Aorta (tissue), 5 donors: ENCODE measurements at places on chromosomes 5 and 9. TPM values are rescaled to one million over a fixed set of nuclear protein-coding genes. Genes with fewer than 3 reads are reported as not detected.
A peak's percentile ranks its signal among the peaks of the same experiment; 100 is the strongest.

The PCDHA12 gene
- polyA plus RNA-seq = 0.05 TPM

- H3K4me3 ChIP-seq = no peak overlapping the region
- no peak overlapping the region for H3K27ac ChIP-seq
- H3K27me3 ChIP-seq = no peaks in the 10 kb centered on the region
- H3K4me1 ChIP-seq = no peaks in the 10 kb centered on the region
- no peaks in the 10 kb centered on the region for H3K36me3 ChIP-seq
Observed at GRCh38 chr5:68848091-68848490, 245.7 kb upstream of the SLC30A5 start.

- peaks cover 6% of the 10 kb centered on the region for H3K4me1 ChIP-seq
- no peaks in the 10 kb centered on the region for H3K27me3 ChIP-seq
- peak overlapping the region; percentile 82 for H3K27ac ChIP-seq
Observed at GRCh38 chr5:169029037-169029436, 271.9 kb downstream of the SLIT3 start.

- no peak overlapping the region for H3K27ac ChIP-seq
- H3K4me3 ChIP-seq = no peak overlapping the region
- no peaks in the 10 kb centered on the region for H3K4me1 ChIP-seq
- no peaks in the 10 kb centered on the region for H3K36me3 ChIP-seq
- DNase-seq = peak; percentile 23
Observed at GRCh38 chr5:178555771-178556211, 34.4 kb downstream of the COL23A1 start.

GRCh38 chr5:143304836-143305475, 98.5 kb downstream of the NR3C1 start:
- H3K27ac ChIP-seq = no peak overlapping the region
- H3K4me1 ChIP-seq = no peaks in the 10 kb centered on the region
- H3K4me3 ChIP-seq = no peak overlapping the region
- H3K27me3 ChIP-seq = no peaks in the 10 kb centered on the region
- H3K36me3 ChIP-seq = no peaks in the 10 kb centered on the region

The GFPT2 gene
- 3.7 TPM for polyA plus RNA-seq

The PHAX gene
- 34.3 TPM for polyA plus RNA-seq

The PLPP7 gene
- 11.1 TPM for polyA plus RNA-seq

The CDH12 gene
- not detected for polyA plus RNA-seq

DNA sequence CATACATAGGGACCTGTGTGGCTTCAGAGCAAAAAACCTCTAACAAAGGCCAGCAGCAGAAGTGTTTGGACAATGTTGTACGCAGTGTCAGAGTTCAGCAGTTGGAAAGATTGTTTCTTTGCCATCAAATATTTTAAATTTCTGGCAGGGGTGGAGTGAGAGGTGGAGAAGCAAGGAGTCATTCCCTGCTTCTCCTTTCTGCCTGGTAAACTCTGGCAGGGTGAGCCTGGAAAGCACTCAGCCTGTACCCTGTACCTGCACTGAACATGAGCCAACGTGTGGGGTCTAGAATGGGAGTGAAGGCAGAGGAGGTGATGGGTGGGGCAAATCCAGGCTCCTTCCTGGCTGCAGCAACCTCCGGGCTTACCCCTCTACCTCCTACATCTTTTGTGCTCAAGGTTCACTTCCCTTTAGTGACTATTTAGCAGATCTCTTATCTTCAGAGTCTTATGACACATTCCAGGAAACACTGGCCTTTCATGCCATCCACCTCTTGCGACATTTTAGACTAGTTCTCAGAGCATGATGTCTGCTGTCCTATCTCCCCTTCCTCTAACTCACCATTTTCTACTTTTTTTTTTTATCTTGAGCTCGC, 445.0 kb upstream of the PIK3R1 start:
- H3K4me1 ChIP-seq = no peaks in the 10 kb centered on the region
- no peak overlapping the region for H3K4me3 ChIP-seq
- H3K36me3 ChIP-seq = no peaks in the 10 kb centered on the region

- no peak overlapping the region for H3K4me3 ChIP-seq
- H3K27me3 ChIP-seq = no peaks in the 10 kb centered on the region
- no peak for DNase-seq
- no peaks in the 10 kb centered on the region for H3K4me1 ChIP-seq
- H3K36me3 ChIP-seq = no peaks in the 10 kb centered on the region
Observed at GRCh38 chr9:116475201-116475600, 211.9 kb upstream of the TRIM32 start.

DNA sequence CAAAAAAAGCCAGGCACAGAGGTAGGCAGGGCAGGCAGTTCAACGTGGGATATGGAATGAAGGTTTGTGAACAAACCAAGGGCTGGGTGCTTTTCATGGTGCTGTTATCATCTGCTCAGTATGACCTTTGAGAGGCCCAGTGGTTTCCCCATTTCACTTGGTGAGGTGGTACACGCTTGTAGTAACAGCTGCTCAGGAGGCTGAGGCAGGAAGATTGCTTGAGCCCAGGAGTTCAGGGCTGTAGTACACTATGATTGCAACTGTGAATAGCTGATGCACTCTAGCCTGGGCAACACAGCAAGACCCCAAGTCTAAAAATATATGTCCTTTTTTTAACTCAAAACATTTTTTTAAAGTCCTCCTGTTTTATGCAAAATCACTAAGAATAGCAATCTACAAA, 174.8 kb downstream of the ENC1 start:
- no peaks in the 10 kb centered on the region for H3K36me3 ChIP-seq
- DNase-seq = no peak
- no peak overlapping the region for H3K4me3 ChIP-seq
- no peak overlapping the region for H3K27ac ChIP-seq
- no peaks in the 10 kb centered on the region for H3K4me1 ChIP-seq

GRCh38 chr9:93316726-93317494, 133.0 kb downstream of the WNK2 start:
- no peaks in the 10 kb centered on the region for H3K4me1 ChIP-seq
- no peak for DNase-seq
- H3K27ac ChIP-seq = no peak overlapping the region
- H3K4me3 ChIP-seq = no peak overlapping the region

DNA sequence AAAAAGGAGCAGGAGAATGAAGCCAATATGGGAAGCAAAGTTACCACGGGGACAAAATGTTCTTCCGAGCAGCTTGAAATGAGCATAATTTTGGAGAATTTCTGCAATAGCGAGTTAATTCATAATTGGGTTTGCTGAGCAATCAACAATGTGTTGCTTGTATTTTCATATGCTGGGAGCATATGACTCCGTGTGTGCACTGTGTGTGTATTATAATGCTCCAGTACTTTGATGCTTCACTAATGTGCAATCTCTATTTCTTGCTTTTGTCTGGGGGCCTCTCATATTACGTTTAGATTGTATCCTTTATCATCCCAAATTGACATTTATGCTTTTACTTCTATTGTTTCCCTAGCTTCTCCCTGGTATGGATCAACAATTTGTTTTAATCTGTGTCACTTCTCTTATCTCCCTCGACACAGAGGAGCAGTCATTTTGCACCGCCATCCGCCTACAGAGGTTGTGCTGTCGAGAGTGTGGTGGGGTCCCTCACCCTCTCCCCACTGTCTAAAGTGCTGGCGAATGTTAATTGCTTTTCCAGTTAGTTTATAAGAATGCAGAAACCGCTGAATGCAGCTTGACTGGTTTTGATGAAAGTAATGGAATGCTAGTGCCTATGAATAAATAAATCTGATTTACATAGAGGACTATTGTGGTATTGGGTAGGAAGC, 372.5 kb upstream of the WWC1 start:
- H3K4me3 ChIP-seq = no peak overlapping the region
- DNase-seq = no peak
- no peaks in the 10 kb centered on the region for H3K27me3 ChIP-seq
- H3K36me3 ChIP-seq = no peaks in the 10 kb centered on the region
- H3K27ac ChIP-seq = no peak overlapping the region

- DNase-seq = no peak
- no peak overlapping the region for H3K4me3 ChIP-seq
- no peaks in the 10 kb centered on the region for H3K4me1 ChIP-seq
Observed at GRCh38 chr5:114839360-114839759, 330.3 kb downstream of the TRIM36 start.

The DMRTA1 gene
- not detected for polyA plus RNA-seq

DNA sequence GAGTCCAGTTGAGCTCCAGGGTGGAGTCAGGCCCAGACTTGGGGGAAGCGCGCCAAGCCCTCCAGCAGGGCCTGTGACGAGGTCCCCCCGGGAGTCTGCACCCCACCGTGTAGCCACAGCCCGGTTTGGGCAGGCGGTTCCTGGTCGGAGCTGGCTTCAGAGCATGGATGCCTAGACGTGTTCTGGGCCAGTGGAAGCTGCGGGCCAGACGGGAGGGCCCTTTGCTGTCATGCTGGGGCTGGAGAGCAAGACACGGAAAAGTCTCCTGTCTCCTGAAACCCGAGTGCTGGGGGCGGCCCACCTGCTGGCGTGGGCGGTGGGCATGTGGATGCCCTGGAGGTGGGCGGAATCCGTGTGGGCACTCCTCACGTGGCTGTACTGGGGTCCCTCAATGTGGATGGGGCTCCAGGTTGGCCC, 1.9 kb downstream of the GPSM1 start:
- no peak overlapping the region for H3K4me3 ChIP-seq
- no peak overlapping the region for H3K27ac ChIP-seq
- no peaks in the 10 kb centered on the region for H3K36me3 ChIP-seq
- no peak for DNase-seq

The CYSRT1 gene
- polyA plus RNA-seq = 1.1 TPM

The RANBP17 gene
- polyA plus RNA-seq = 4.2 TPM

DNA sequence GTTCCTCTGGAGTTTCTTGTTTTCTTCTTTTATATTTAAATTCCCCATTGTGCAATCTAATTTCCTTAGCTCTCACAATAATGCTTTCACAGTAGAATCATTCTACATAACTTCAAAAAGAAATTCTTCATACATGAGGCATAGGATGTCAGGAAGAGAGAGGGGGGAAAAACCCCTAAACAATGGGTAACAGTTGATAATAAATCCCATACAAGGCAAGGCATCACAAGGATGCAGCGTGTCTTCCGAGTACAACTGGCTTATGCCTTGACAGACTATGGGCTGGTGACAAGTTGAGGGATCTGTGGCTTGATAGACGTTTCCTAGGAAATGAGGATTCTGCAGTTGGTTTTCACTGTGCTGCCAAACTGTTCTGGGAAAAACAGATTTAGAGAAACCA, 247.4 kb downstream of the ARL15 start:
- no peaks in the 10 kb centered on the region for H3K4me1 ChIP-seq
- no peak for DNase-seq
- H3K36me3 ChIP-seq = no peaks in the 10 kb centered on the region
- no peak overlapping the region for H3K4me3 ChIP-seq
- no peak overlapping the region for H3K27ac ChIP-seq

DNA sequence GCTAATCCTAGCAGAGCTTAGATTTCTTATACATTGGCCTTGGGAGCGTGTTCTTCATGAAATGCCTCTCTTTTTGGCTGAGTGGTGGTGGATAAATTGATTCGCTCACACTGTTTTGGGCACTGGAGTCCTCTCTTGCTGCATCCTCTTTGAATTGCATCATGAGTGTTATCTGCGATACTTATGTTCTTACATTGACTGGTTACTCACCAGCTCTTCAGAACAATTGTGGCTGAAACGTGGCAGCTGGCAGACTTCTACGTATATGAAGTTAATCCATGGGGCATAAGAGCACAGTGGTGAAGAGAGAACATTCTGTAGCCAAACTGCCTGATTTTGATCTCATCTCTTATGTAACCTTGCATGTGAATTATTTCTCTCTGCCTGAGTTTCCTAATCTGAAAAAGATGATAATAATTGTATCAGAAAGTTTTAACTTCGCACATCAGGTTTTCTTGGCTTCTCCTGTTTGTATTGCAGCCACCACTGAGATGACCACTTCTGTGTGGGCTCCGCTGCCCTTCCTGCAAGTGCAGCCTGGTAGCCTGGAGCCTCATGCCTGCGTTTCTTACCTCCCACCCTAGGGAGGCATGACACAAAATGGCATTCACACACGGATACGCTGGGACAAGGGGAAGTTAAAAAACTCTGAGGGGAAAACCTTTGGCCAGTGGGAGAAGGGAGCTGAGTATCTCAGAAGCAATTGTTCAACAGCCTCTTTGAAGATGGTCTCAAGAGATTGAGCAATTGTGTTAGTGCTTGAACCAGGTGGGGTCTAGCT, 295.2 kb downstream of the ARHGAP26 start:
- no peaks in the 10 kb centered on the region for H3K36me3 ChIP-seq
- H3K27ac ChIP-seq = no peak overlapping the region
- H3K4me1 ChIP-seq = peaks cover 3% of the 10 kb centered on the region
- H3K27me3 ChIP-seq = no peaks in the 10 kb centered on the region
- H3K4me3 ChIP-seq = no peak overlapping the region
- DNase-seq = no peak

DNA sequence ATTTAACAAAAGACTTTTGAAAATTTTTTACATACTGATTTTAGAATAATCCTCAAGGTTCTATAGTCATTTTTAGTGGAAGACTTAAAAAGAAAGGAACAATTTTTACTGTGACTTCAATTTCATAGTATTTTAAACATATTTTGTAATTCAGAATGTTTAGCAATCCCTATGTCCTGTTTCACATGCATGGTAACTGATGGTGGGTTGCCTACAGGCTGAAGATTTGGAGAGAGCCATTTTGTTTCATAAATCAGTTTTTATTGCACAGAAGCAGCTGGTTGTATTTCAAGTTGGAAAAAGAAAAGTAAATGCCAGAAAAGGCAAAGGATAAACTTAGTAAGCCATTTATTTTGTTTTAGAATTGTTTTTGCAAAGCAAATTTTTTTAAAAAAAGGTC, 24.0 kb downstream of the STARD4 start:
- no peak for DNase-seq
- H3K27ac ChIP-seq = no peak overlapping the region
- H3K4me1 ChIP-seq = no peaks in the 10 kb centered on the region
- H3K4me3 ChIP-seq = no peak overlapping the region
- H3K36me3 ChIP-seq = no peaks in the 10 kb centered on the region

The SPINK13 gene
- polyA plus RNA-seq = not detected

- DNase-seq = no peak
- no peak overlapping the region for H3K4me3 ChIP-seq
- no peaks in the 10 kb centered on the region for H3K36me3 ChIP-seq
- H3K4me1 ChIP-seq = no peaks in the 10 kb centered on the region
- no peak overlapping the region for H3K27ac ChIP-seq
Observed at GRCh38 chr5:171484460-171484899, 65.0 kb downstream of the FGF18 start.

DNA sequence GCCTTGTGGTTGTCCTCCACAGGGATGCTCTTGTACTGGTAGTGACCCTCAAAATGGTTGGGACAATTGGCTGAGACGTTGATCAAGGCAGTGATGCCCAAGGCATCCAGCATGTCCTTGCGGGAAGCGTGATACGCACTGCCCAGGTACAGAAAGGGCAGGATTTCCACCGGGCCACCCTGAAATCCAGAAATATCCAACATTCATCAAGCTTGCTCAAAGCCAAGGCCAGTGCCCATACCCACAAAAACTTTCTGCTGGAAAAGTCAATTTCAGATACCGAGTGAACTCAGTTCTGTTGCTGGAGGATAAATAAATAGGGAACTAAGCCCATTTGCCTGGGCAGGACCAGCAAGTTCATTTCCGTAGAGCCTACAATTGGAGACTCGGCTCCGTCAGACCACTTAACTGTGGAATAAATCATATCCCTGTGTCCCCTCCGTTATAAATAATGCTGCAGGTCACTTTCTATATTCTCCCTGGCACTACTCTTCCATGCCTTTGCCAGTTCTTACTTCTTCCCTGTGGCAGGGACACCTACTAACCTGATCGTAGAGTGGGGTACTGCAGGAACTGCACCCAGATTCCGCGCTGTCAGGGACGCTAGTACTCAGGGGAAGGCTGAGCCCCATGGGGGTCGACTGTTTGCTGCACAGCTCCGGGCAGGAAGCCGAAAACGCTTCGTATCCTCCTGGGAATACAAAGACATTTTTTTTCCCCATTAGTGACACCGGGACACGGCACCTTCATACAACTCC, 1.2 kb downstream of the DUSP1 start:
- peak overlapping the region; percentile 83 for H3K27ac ChIP-seq
- peaks cover 15% of the 10 kb centered on the region for H3K36me3 ChIP-seq
- H3K27me3 ChIP-seq = no peaks in the 10 kb centered on the region
- H3K4me3 ChIP-seq = peak overlapping the region; percentile 100

The ARSB gene
- 7.9 TPM for polyA plus RNA-seq

The PRELID2 gene
- polyA plus RNA-seq = 4.8 TPM
